Type B pancreatic cell (in vitro differentiated cells): ENCODE measurements at places on chromosomes 3 and 15.

DNA sequence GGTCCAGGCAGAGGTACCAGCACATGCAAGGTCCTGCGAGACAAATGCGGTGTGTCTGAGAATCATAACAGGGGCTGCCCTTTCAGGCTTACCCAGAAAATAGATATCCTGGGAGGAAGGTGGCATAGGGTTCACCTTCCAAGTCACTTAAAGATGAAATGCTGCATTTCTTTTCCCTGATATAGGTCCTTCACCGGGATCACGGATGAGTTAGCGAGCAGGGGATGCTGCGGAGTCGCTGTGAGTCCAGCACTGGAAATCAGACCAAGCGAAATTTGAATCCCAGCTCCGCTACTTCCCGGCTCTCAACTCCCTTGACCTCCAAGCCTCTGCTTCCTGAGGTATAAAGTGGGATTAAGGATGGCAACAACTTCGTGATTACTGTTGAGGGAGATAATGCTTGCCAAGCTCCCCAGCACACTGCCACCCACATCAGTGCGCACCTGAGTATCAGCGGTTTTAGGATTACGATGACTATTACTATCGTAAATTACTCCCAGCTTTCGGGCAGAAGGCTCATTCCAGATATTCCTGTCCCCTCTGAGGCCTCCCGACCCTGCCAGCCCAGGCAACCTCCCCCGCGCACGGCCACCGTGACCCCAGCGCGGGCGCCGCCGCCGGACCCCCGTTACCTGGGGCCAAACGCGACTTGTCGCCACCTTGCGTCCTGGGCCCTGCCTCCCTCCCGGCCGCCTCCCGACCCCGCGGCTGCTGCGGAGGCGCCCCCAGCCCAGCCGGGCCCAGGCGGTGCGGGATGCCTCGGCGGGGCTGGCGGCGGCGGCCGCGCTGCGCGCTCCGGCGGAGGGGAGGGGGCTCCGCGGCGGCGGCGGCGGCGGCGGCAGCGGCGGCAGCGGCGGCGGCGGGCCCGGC, 589 bp upstream of the GPR27 start:
- no peak for DNase-seq

GRCh38 chr15:88220443-88221335, 35.9 kb downstream of the NTRK3 start:
- DNase-seq, result no peak

DNA sequence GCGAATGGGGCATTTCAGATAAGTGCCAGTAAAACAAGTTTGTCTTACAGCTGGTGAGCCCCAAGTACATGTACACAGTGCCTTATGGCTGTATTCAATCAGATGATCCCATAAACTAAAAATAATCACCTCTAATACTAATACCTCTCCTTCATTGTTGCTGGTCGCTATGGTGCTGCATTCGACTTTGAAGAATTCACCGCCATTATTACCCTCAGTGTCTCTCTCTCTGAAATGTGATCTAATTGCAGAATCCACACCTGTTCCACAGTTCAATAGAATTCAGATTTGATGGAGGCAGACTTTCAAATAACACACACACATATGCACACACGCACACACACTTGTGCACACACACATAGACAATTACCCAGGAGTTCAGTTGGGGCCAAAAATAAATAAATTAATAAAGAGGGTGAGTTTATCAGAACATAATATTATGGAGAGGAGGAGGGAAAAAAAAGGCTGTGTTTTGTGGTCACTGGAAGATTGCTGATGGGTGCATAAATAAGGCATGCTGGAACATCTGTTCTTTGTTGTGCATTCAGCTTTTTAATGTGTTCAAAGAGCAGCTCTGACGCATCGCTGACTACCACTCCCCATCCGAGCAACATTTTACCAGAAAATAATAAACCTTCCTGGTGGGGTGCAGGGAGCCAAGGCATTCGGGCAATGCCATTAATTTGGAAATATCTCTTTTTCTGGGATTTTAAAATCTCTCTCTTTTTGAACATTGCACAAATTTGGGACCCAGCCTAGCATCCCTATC, 235.7 kb downstream of the SATB1 start:
- DNase-seq, result no peak

- no peak for DNase-seq
Measured at GRCh38 chr3:146566138-146566537, 21.7 kb upstream of the PLSCR1 start.

- DNase-seq, result no peak
Measured at GRCh38 chr3:183082355-183082915, 16.9 kb downstream of the MCCC1 start.

DNA sequence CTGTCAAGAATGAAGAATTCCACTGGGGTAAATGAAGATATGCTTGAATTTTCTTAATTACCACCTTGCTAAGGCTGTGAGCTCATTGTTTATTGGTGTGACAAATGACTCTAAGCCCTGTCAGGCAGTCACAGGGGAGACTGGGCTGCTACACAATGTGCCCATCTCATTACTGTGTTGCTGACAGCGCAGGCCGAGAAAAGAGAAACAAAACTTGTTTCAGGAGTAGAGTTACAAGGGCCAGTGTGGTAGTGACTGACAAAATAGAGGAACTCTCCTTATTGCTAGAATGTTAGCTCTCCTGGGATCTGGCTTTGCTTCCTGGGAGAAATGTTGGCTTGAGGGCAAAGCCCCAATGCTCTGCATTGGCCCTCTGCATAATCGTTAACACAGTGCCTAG, 130.4 kb upstream of the CRBN start:
- no peak for DNase-seq

GRCh38 chr15:68313501-68314410, 36.2 kb downstream of the FEM1B start:
- DNase-seq, result peak; percentile 60

- no peak for DNase-seq
Measured at GRCh38 chr15:39302936-39303335, 277.9 kb upstream of the THBS1 start.

GRCh38 chr3:14721126-14721864, 46.4 kb downstream of the C3orf20 start:
- DNase-seq, result no peak

- DNase-seq, result no peak
Measured at GRCh38 chr3:125142420-125142778, 70.1 kb downstream of the SLC12A8 start.

DNA sequence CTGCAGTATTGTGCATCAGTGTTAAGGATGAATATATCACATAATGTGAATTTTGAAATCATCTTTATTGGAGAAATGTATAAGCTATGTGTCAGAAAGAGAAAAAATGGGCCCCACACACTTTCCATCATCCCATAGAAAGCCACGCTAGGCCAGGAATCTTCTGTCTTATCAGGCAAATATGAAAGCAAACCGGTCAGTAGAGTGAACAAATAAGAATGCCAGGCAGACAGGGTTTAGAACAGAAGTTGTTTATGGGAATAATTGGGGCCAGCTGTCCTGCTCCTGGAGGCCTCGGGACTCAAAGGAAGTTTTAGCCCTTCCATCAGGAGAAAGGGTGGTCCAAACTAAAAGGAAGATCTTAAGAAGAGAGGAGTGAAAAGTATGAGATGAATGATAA, 39.5 kb downstream of the ZNF280D start:
- no peak for DNase-seq
